GM23248 (cell line): ENCODE measurements at places on chromosomes 13 and 19. TPM values are rescaled to one million over a fixed set of nuclear protein-coding genes. Genes with fewer than 3 reads are reported as not detected.

- DNase-seq, result no peak
Measured at GRCh38 chr13:51957377-51958216, 53.7 kb downstream of the ATP7B start.

DNA sequence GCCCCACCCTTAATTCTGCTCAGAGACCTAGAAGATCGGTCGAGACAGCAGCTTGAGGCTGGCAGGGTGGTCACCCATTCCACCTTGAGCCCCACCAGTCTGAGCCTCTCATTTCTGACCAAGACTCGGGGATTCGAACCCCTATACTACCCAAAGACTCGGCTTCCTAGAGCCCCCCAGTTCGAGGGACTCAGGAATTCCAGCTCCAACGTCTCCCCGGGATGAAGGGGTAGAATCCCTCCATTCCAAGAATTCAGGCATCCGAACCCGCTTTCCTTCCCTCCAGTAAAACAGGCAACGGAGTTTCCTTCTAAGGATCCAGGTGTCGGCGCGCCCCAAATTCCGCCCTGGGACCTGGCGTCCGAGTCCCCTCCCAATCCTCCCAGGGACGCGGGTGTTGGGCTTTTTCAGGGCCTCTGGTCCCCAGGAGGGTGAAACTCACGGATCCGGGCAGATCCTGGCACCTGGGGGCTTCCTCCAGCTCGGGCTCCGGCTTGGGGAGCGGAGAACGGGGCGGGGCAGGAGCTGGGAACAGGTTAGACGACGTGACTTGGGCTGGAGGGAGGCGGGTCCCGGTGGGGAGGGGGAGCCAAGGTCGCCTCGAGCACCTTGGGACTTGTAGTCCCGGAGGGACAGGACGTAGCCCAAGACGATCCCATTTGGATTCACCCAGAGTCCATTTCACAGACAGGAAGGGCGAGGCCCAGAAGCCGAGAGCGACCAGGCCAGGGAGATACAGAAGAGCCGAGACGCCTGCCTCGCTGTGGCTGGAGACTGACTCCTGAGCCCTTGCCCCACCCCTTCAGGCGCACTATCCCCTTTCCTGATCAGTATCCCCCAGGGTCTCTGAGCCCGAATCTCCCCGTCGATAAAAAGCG lies at the start of gene PPP1R13L:
PPP1R13L (minus strand) TSS at position 513 of the 878 bp plus-strand sequence. CDS start 6,751 bp downstream, outside the sequence.
- no peak for DNase-seq

DNA sequence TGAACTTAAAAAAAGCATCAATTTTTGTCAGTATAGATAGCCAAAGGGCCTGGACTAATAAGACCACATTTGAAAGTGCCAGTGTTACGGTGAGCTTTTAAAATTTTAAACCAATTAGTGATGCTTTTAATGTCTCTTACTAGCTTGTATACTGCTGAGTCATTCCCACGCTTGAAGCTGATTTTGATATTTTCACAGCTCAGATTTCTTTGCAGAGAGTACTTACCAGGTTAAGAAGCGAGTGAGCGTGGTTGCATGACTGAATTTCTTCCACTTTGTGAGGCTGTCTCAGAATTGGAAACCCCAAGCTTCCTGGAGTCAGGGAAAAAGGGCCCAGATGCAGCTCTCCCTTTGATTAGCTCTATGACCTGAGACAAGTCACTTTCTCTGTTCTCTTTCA lies 74.5 kb upstream of the NBEA start:
- peak; percentile 41 for DNase-seq

The MEIOSIN gene
- not detected in 2 replicates for polyA plus RNA-seq

DNA sequence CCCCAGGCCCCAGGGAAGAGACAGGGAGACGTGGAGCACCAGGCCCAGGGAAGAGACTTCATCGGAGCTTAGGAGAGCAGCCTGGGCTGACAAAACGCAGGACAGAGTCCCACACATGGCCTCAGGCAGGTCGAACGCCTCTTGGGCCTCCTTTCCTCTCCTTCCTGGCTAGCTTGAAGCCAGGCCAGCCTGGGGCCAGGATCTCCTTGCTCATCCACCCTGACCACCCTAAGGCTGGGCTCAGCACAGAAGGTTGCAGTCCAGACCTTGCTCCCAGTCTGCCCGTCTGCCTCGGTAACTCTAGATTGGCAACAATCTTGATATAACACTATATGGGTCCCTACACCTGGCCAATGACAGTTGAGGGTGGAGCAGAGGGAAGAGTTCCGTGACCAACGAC lies 10.1 kb downstream of the PPP6R1 start:
- no peak for DNase-seq

DNA sequence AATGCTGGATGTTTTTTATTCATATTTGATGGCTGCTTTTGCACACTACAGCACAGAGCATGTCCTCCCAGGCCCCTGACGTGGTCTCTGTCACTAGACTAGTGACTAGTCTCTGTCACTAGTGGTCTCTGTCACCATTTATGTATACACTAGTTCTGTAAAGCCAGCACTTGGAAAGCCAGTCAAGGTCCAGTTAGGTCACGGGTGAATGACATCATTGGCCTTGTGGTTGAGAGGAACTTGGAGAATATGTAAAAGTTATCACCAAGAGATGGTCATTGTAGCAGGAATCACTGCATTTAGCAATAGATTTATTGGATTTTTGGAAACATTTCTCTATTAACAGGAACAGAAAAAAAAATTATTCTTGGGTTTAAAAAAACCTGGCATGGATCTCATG lies 72.9 kb downstream of the SHISA2 start:
- no peak for DNase-seq

DNA sequence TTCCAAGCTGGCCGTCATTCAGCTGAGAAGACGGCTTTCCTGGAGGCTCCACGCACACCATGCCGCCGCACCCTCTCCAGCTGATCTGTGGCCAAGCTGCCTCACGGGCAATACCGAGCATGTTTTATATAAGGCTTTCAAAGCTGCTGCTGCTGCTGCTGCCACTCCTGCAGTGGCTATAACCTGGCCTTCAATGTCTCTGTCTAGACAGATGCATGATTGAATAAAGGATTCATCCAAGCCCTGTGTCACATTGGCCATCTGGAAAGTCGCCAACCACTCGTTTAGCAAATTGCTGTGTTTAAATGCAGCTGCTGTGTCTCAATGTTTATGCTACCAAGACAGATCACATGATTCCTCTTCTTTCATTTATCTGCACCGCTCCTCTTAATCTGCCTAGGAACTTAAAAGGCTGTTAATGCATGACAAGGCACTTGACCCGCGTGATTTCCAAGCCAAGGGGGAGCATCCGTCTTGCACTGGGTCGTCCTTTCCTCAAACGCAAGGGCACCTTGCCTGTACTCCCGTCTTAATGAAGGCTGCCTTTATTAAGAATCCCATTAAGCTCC lies 114.3 kb downstream of the TEX26 start:
- DNase-seq, result peak; percentile 31

GRCh38 chr13:102812611-102813287 lies 13.8 kb downstream of the BIVM start:
- peak; percentile 44 for DNase-seq

- no peak for DNase-seq
Measured at GRCh38 chr19:36019061-36019670, 5.2 kb upstream of the ALKBH6 start.

The ZNF793 gene
- polyA plus RNA-seq, result 2.2 and 2.4 TPM in 2 replicates

The ELSPBP1 gene
- not detected in 2 replicates for polyA plus RNA-seq

DNA sequence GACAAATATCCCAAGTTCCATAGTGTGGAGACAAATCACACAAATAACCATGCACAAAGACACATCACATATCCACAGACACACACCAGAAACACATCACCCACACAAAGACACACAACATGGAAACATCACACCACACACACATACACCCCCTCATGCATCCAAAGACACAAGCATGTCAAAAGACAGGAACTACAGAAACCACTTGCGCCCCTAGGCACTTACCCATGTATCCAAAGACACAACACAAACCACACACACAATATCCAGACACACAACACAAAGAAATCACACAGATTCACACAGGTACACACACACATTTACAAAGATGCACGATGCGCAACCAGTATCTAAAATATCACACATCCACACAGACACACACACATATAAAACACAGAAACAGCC lies 901 bp downstream of the DPF1 start:
- DNase-seq, result no peak

DNA sequence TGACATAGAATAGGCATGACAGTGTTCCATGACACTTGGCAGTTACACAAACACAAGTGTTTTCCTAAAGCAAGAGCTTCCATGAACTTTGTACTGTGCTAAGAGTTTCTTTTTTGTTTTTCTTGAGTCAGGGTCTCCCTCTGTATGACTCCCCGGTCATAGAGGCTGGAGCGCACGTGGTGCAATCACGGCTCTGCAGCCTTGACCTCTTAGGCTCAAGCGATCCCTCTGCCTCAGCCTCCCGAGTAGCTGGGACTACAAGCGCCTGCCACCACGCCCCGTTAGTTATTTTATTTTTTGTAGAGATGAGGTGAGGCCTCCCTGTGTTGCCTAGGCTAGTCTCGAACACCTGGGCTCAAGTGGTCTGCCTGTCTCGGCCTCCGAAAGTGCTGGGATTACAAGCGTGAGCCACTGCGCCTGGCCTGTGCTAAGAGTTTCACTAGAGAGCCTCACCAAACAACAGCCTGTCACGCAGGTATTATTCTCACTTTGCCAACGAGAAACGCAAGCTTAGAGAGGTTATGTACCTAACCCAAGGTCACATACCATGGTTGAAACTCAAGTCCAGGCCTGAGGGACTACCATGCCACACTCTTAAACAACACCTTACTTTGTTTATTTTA lies 355.9 kb downstream of the KLF12 start:
- no peak for DNase-seq

- DNase-seq, result peak; percentile 58
Measured at GRCh38 chr19:44576843-44577565, 36.4 kb upstream of the IGSF23 start.

- DNase-seq, result peak; percentile 94
Measured at GRCh38 chr19:342801-343421, 1.7 kb downstream of the MIER2 start.
